ENCODE measurements at places on chromosomes 3 and 15.

DNA sequence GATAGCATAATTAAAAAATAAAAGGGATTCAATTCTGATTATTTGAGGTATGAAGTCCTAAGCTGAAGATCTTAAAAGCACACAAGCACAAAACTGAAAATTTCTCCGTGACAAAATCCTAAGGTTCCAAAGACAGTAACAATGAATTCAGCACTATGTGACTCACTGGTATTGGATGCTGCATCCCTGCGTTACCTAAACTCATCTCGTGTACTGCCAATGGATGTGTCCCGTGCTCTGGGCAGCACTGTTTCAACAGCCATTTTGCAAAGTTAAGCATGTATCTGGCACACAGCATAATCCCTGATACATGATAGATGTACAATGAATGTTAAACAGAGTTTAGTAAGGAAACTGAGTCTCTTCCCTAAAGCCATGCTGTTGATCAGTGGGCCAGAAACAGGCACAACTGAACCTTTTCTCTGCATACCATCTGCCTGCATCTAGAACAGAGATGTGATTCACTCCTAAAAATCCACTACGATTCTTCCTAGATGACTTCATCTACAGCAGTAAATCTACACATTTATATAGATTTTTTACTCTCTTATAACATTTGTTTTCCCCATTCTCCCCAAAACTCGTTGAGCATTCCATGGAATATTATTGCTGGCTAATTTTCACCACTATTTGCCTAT is 14.3 kb downstream of the SUCLG2 start:
- DNase-seq, result no peak

GRCh38 chr3:124455891-124456290 is 274.4 kb upstream of the UMPS start:
- no peak for DNase-seq

DNA sequence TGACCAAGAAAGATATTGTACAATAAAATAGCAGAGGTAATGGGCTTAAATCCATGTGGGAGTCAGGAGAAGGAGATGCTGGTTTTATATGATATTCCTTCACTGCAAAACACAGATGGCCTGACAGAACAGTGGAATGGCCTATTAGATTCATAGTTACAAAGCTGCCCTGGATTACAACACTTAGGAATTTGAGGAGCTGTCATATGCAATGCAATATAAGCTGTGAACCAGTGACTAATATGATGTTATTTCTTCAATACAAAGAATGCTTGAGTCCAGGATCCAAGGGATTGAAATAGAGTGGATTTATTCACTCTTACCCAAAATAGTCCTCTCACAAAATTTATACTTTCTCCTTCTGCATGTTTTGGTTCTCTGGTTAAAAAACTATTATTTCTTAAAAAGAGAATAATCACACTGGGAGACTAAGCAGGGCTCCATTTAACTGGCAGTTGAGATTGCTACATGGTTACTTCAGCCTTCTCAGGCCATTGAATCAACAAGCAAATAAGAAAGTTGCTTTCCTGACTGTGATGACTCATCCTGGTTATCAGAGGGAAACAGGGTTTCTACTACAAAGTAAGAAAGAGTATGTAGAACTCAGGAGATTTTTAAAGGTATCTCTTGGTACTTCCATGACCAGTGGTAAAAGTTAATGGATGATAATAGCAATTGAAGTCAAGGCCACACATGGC is 79.8 kb upstream of the ZPLD1 start:
- no peak for DNase-seq

DNA sequence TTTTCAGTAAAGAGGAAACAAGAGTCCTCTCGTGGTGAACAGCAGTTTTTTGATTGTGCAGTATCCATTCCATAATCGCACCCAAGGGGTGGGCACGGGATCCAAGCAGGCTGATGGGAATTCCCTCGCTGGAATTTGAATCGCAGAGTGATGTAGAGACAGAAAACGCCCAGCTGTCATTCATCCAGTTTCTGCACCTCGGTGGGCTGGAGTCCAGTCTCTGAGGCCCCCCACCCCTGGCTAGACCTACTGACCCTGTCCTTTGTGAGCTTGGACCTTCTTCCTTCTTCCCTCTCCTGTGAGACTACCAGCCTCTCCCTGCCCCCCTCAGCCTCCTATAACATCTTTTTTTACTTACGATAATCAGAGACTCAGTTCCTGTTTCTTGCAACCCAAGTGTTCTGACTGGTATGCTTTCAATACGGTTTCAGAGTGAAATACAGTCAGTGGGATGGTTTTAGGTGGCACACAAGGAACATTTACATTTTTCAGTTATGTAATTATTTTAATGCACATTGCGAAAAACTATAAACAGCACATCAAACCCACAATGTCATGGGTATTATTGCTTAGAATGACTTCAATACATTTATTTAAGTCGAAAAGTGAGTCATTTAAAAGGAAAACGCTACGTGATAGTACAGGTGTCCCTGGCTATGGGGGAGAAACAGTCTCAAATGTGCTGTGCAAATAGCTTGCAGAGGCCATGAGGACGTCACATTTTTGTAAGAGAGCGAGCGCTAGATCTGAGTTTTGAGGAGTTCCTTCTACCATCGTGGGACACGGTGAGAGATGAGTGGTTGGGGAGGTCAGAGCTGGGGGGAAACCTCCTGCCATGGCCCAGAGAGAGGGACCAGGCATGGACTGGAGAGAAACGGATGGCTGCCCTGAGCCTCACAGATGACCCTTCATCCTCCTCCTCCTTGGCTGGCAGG is 37.5 kb upstream of the CHST2 start:
- no peak for DNase-seq

DNA sequence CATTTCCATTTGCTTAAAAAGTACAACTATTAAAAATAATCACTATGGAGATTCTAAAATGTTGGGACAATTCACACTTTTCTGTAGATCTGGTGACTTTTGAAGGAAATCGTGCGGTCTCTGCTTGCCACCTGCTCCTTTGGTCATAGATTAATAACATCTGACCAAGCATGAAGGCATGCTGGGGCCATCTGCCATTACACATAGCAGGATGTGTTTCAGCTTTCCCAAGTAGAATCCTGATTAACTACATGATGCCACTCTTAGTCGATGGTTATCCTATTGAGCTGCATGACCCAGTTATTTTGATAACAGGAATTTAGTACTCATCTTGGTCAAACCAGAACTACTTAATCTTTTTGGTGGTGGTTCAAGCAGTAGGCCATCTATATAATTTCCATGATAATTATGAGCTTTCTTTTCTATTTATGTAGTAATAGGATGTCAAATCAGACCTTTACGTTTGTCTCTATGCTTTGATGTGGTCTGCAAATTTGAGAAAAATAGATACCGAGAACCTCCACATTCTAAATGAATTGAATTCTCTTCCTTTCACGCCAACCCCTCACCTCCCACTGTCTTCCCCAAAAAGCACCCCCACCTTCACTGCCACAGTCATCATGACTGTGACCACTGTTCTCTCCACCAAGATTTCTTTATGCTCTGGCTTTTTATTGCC is 158.1 kb downstream of the DIPK2A start:
- DNase-seq, result no peak

Measured in stimulated activated CD8-positive, alpha-beta memory T cell treated with anti-CD3 and anti-CD28 coated beads, Interleukin-4, amount 100 ng/mL, for 24 hours (primary cell).